ENCODE measurements at places on chromosomes 3 and 15. TPM values are rescaled to one million over a fixed set of nuclear protein-coding genes. Genes with fewer than 3 reads are reported as not detected.

Gene PTPN23
- 11.0 TPM for total RNA-seq

Gene CFAP92
- total RNA-seq, result 0.33 TPM

Gene GRAMD2A
- total RNA-seq, result 0.28 TPM

Gene RTP3
- total RNA-seq, result not detected

Gene SYNPR
- 0.28 TPM for total RNA-seq

Data from sigmoid colon (tissue), 7 donors.